RCC 7860 (cell line): ENCODE measurements at places on chromosomes 2 and 18.

DNA sequence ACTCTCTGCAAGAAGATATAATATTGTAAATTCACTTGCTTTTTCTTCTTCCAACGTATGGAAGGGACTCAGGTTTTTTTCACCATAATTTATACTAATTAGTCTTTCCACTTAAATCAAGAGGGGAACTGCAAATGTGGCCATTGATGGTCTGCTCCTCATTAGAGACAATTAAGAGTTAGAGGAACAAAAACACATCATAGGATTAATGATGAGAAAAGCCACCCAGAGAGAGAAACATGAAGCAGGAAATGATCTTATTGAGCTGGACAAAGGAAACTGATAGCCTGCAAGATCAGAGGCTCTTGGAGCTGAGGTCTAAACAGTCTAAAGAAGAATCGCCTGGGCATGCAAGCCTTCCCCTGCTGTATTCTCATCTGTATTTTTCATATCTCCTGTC is 151.2 kb upstream of the NRP2 start:
- no peak for DNase-seq

DNA sequence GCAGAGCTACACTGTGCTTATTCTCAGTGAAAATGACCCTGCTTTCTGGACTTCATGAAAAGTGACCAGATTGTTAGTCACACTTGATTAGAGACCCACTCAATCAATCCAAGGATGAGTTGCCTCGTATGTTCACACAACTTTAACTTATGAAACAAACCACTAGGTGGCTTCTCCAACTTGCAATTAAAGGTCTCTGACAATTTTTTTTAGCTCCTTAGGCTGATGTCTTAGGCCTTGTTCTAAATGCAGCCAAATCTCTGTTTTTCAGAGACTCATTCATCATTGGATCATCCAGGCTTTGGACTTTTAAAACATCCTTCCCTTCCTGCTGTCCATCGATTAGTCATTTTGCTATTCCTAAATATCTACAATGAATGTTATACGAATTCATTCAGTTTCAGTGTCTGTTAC is 63.4 kb downstream of the MREG start:
- DNase-seq = peak; percentile 40

DNA sequence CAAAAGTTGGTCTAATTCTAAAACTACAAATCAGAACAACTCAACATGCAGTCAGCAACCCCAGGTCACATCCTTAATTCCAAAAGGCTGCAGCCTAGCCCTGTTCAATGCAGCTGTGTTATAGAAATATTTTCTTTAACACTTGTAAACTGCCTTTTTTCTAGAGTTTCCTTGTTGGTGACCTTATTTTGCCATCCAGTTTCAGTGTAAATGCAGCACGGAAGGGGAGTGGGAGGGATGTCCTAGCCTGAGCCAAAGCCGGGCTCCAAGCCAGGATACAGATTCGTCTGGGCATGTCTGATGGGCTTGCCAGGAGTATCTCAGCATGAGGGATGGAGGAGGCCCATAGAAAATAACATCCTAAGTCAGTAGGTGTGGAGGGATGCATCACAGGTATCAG is 17.7 kb upstream of the SP3 start:
- DNase-seq = no peak

GRCh38 chr2:83015035-83015715 is 1443.9 kb downstream of the SUCLG1 start:
- DNase-seq = no peak

DNA sequence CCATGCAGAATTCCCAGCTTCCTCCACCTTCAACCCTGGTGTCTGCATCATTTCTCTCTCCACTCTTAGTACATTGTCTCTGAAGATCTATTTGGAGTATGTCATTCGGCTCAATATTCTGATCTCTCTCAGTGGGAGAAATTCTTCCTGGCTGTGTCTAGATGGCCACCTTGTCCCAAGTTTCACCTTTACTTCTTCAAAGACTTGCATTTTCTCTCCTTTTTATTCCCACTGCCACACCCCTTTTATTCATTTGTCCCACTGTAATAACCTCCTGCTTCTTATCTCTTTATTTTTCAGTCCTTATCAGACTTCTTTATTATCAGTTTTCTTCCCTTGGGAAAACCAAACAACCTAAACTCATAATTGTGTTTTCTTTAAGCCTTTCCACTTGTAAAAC is 54.3 kb upstream of the CERS6 start:
- no peak for DNase-seq

- DNase-seq = no peak
These were observed 192.9 kb downstream of the HAUS1 start for GRCh38 chr18:46297124-46297523.

- no peak for DNase-seq
These were observed 72.1 kb upstream of the LYPD6B start for GRCh38 chr2:148966438-148966758.

DNA sequence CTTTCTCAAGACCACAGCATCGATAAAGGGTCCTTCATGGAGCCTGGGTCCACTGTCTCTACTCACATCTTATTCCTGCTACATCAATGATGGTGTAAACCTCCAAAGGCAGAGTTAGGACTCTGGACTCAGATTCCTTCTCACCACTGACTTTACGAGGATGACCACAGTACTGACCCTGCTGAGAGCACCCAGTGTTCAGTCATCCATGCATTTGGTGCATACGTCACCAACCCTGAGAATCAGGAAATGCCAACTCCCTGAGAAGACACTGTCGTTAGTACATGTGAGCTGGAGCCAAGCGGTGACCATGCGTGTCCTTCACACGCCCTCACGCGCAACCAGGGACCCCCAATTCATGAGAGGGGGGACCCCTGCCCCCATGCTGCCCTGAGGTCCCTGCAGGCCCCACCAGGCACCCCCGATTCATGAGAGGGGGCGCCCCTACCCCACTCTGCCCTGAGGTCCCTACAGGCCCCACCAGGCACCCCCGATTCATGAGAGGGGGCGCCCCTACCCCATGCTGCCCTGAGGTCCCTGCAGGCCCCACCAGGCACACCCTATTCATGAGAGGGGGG is 178.4 kb upstream of the TPO start:
- peak; percentile 95 for DNase-seq

GRCh38 chr2:12931186-12931844 is 214.6 kb downstream of the TRIB2 start:
- DNase-seq = peak; percentile 18

GRCh38 chr18:12968619-12969018 is 20.8 kb downstream of the SEH1L start:
- no peak for DNase-seq

DNA sequence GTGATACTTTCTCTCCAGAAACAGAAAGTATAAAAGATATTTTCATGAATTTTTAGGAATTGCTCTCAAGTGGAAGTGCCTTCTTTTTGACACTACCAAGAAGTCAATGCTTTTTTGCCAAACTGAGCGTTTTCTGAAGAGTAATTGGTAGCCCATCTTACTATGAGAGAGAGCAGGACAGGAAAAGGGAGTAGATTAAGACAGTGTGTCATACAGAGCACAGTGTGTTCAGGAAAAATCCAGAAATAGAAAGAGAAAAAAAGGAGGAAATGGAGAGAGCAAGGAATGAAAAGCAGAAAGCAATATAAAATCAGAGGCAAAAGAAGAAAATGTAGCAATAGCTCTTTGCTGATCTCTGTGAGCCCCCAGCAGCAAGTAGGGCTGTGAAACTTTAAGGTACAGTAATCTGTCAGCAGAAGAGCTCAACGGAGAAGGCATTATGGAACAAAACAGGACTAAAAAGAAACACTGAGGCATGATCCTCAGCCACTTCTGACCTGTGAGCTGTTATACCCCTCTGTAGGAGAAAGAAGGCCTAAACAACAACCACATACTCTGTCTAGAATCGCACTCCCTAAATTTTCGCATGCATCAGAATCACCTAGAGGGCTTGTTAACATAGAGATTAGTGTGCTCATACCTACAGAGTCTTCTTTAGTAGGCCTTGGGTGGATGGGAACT is 15.0 kb upstream of the PGAP1 start:
- no peak for DNase-seq

DNA sequence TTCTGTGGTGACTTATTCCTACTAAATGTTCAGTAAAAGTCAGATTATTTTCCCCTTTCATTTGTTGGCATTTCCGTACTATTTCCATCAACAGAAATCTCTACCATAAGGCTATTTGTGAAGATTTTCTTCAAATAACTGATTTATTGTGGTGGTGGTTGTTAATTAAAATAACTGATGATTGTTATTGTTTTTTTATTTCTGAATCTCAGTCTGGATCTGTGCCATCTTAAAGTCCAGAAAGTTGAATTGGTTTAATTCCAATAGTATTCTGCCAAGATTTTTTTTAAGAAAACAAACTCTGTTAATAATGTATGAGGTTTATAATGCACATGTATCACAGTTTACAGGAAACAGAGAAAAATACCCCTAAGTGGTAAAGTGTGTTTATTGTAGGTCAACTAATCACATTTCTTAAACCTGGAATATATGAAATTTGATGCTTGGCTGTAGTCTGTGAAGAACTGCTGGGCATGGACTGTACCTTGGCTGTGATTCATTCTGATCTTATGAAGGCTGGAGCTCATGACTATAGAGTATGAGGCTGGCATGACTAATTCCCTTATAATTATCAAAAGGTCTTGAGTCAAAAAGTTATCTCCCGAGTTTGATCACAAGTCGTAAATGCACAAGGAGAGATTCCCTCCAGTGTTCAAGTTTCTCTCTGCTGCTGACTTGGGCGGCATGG is 134.2 kb upstream of the RND3 start:
- DNase-seq = peak; percentile 85

DNA sequence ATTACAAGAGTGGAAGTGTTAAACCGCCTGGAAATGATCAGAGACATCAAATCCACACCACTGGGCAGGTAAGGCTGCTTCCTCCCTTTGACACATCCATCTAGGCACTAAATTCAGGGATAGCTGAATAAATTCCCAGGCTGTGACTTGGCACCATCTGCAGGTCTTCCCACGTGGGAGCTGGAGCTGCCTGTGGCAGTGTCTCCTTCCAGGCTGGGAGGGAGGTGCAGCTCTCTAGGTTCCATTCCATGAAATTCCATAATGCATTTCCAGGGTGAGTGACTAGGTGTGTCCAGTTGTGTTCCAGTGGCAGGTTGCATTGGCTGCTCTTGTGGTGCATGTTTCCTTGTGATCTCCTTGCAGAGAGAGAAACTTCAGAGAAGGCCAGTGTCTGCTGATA is 188.9 kb upstream of the CXCR4 start:
- DNase-seq = no peak

- DNase-seq = no peak
These were observed 176.6 kb upstream of the CREB1 start for GRCh38 chr2:207352978-207353671.

DNA sequence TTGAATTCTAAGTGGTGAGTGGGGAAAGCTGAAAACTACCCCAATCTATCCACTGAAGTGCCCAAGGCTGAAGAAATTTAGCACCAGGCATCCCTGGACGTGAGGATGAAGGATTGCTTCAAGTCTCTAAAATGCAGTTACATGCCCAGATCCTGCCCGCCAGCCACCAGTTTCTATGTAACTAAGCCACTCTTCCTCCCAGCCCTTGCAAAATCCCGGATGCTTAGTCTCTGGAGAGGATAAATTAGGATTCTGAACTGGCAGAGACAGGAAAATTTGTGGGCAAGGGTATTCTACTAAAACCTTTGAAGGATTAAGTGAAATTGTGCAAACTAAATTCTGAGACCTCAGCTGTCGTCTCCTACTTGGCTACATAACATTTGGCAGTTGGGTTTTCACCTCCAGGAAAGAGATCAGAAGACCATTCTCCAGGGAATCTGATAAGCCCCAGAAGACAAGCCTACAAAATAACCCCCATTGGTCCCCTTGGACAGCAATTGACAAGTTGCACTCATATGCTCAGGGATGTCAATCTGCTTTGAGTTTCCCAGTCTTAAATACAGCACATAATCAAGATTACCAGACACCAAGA is 93.9 kb upstream of the CD226 start:
- DNase-seq = no peak

DNA sequence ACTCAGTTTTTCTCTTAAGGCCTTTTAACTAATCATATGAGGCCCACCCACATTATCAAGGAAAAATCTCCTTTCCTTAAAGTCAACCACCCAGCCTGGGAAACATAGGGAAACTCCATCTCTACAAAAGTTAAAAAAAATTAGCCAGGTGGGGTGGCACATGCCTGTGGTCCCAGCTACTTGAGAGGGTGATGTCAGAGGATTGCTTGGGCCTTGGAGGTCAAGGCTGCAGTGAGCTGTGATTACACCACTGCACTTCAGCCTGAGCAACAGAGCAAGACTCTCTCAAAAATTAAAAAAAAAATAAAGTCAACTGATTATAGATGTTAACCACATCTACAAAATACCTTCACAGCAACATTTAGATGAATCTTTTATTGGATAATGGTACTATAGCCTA is 5.8 kb downstream of the DPYSL5 start:
- no peak for DNase-seq

GRCh38 chr2:187586011-187586641 is 31.9 kb upstream of the TFPI start:
- DNase-seq = no peak

- no peak for DNase-seq
These were observed 346.7 kb downstream of the SS18 start for GRCh38 chr18:25743646-25744151.

- no peak for DNase-seq
These were observed 296.8 kb upstream of the SPRED2 start for GRCh38 chr2:65729246-65729645.

GRCh38 chr18:77157312-77157711 is 24.7 kb upstream of the MBP start:
- DNase-seq = no peak

- DNase-seq = no peak
These were observed 32.9 kb downstream of the NCK2 start for GRCh38 chr2:105777506-105778055.

GRCh38 chr2:153163055-153163454 is 315.5 kb downstream of the RPRM start:
- no peak for DNase-seq

GRCh38 chr18:7844017-7844416 is 276.9 kb downstream of the PTPRM start:
- DNase-seq = no peak

DNA sequence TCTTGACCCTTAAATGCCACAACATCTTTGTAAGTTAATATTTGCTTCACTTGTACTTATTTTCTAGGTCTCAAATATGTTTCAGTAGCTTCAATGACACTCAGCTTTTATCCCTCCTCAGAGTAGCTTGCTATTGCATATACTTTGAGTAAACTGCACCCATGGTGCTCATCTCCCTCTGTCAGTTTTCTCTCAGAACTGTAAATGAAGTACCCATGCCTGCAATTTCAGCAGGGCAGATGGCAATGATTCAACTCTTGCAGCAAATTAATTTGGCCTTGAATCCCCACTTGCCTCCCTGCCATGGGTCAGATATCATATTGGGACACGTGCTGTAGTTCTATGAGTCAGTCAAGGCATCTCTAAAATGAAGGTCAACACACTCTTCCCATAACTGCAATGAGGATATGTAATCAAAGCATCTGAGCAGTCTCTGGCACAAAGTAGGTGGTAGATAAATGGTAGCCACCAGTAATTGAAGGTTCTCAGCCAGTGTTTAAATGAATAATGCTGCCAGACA is 225.8 kb downstream of the PIEZO2 start:
- no peak for DNase-seq

DNA sequence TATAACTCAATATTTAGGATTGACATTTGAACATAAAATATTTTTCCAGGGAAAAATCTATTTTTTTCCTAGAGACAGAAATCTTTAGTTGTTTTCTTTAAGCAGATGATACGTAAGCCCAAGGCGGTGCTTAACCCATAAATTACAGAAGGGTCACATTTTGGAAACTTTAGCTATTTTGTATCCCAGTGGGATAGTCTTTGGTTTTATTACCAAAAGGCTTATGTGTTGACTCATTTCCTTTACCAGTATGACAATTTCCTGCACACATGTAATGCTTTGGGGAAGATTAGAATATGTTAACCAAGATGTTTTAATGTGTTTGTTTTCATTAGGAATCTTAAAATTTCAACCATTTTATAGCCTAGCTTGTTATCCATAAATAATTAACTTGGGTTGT is 24.8 kb downstream of the DYNC1I2 start:
- DNase-seq = peak; percentile 33
